ENCODE measurements at places on chromosomes 4 and X.

DNA sequence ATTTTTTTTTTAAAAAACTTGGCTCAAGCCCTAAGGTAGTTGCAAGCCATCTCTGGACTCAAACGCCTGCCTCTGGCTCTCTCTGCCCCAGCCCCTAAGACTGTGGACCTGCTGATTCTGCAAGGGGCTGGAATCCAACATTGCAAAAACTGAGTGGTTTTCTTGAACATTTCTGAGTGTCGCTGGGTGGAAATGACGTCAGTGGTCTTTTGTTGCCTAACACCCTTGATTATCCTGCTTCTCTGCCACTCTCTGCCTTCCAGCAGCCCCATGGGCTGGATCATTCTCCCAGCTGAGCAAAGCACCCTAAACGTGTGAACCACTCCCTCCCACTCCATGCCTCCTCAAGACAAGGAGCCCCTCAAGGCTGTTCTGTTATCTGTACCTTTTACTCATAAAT lies 16.6 kb downstream of the BST1 start:
- no peak for DNase-seq

- no peak for DNase-seq
Observed at GRCh38 chrX:13090339-13091110, 46.1 kb upstream of the FAM9C start.

DNA sequence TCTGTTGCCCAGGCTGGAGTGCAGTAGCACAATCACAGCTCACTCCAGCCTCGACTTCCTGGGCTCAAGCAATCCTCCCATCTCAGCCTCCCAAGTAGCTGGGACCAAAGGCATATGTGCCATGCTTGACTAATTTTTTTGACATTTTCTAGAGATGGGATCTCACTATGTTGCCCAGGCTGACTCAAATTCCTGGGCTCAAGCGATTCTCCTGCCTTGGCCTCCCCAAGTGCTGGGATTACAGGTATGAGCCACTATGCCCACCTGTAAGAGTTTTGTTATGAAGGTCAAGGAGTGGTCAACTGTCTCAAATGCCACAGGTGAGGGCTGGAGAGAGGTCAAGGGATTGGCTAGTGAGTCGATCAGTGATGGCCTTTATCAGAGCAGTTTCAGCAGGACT lies 32.5 kb downstream of the TMEM150C start:
- no peak for DNase-seq

DNA sequence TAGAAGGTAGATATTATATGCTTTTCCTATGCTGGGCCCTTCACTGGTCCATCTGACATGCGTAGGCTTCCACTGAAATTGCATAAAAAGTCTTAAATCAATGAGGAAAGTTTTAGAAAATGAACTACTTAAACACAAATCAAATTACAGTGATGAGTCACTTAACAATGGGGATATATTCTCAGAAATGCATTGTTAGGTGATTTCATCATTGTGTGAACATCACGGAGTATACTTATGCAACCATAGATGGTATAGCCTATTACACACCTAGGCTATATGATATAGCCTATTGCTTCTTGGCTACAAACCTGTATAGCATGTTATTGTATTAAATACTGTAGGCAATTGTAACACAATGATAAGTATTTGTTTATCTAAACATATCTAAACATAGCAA lies 10.3 kb downstream of the STAP1 start:
- DNase-seq, result no peak

- DNase-seq, result no peak
Observed at GRCh38 chr4:8343262-8343966, 73.9 kb downstream of the HTRA3 start.

DNA sequence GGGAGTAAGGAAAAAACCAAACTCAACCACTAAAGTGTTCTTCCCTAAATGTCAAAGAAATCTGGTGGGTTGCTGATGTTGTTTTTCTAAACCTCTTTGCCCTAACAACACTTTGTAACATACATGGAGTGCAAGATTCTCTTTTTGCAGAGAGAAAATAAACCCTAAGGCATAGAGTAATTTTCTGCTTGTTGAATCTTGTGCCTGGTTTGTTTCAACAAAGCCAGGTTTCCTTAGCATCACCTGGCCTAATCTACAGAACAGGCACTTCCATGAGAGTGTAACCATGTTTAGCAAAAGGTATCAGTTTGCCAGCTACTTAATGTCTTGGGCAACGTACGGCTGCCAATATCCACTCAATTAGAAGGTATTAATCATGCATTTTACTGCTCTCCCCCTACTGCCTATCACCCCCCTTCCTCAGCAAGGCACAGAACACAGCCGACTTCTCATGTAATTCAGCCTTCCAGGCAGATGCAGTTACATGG lies 219.2 kb downstream of the MAML3 start:
- DNase-seq, result no peak

DNA sequence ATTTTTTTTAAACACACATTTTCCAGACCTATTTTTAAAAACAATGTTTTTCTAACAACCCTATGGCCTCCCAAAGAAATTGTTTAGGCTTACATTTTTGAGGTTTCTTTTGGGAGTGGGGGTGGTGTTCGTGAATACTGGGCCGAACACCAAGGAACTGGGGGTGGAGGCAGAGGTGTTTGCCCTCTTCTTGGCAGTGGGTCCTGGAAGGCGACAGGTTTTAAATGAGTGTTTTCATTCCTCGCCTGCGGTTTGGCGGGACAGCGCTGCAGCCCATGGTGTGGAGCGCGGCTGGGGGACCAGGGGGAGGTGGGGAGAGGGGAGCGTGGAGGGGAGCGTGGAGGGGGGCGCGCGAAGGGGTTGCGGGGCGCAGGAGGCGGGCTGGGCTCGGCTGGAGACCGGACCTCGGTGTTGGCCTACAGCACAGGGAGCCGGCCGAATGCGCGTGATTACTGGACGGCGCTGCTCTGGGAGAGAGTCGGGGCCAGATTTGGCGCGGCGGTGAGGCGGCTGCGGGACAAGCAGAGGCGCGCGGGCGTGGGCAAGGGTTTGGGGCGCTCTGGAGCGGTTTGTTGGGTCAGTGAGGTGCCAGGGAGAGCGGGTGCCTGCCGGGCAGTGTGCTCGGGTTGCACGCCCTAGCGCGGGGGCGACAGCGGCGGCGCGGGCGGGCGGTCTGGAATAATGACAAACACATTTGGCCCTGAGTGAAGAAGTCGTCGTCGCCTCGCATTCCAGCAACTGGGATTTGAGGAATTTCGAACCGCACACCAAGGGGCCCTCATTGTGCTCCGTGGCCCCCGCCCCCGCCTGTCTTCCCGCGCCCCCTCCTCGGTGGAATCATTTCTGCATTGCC lies 764 bp downstream of the PDGFRA start:
- no peak for DNase-seq

- DNase-seq, result peak; percentile 49
Observed at GRCh38 chr4:86223472-86223871, 136.4 kb downstream of the MAPK10 start.

DNA sequence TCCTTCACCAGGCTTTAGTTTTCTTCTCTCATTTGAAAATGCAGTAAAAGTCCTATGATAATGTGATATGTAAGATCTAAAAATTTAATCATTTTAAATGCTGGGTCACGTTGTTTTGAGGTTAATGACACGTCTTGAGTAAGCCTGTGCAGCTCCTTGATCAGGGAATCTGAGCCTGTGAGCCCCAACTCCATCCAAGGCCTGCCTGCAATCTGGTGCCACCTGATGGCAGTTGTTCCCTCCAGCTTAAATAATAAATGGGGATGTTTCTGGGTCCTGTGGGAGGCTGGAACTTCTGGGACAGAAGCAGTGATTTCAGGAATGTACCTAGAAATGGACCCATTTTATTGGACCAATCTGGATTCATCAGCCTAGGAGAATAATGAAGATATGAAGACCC lies 455.4 kb upstream of the ADGRL3 start:
- DNase-seq, result no peak

DNA sequence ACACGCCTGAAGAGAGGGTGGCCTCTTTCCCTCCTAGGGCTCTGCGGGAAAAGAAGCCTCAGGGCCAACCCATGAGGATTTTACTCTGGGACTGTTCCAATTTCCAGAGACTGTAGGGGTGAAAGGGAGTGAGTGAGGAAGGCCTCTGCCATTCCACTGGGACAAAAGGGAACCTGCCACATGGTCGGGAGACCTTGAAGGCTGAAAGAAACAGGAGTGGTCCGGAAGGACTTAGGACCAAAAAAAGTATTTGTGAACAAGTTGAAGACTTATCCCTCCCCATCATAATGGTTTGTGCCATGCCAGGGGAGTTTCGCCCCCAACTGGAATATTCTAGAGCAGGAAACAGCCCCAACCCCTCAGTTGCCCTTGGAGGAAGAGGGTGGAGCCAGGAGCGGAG lies at the start of gene TEX13B:
TEX13B (minus strand) TSS at position 15 of the 400 bp plus-strand sequence. CDS start 243 bp downstream, outside the sequence.
- DNase-seq, result no peak

- DNase-seq, result no peak
Observed at GRCh38 chrX:131821945-131822622, 201.0 kb upstream of the STK26 start.

GRCh38 chrX:103789004-103789403 lies 12.4 kb downstream of the PLP1 start:
- no peak for DNase-seq

DNA sequence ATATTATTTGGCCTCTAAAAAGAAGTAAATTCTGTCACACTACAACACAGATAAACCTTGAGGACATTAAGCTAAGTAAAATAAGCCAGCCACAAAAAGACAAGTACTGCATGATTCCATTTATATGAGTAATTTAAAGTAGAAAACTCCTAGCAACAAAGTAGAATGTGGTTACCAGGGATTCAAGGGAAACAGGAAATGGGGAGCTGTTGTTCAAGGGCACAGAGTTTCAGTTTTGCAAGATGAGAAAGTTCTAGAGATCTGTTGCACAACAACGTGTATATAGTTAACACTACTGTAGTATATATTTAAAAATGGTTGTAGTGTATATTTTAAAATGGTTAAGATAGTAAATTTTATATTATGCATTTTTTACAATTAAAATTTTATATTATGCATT lies 25.4 kb downstream of the SEC31A start:
- no peak for DNase-seq

DNA sequence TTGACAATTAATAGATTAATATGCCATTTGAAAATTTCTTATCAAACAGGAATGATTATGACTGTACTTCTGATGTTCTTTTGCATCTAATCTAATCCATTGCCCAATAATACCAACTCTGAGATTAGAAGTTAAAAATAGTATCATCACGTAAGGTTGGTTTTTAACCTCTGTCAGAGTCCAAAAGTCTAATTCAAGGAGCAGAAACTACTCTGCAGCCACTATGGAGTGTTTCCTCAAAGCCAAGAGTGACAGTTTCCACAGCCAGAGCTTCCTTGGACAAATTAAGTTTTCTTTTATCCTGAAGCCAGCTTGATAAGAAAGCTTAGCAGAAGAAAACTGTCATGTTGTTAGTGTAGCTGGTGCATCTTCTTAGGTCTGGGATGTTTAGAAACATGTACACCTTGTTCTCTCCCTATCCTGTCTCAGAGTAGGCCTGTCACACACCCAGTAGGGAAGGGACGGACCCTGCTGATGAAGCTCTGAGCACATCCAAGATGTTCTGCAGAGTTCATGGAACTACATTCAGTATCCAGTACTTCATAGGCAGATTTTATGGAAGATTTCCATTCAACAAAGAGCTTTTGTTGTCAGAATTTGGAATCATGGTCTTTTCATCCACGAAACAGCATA lies 20.4 kb upstream of the PI4K2B start:
- no peak for DNase-seq

DNA sequence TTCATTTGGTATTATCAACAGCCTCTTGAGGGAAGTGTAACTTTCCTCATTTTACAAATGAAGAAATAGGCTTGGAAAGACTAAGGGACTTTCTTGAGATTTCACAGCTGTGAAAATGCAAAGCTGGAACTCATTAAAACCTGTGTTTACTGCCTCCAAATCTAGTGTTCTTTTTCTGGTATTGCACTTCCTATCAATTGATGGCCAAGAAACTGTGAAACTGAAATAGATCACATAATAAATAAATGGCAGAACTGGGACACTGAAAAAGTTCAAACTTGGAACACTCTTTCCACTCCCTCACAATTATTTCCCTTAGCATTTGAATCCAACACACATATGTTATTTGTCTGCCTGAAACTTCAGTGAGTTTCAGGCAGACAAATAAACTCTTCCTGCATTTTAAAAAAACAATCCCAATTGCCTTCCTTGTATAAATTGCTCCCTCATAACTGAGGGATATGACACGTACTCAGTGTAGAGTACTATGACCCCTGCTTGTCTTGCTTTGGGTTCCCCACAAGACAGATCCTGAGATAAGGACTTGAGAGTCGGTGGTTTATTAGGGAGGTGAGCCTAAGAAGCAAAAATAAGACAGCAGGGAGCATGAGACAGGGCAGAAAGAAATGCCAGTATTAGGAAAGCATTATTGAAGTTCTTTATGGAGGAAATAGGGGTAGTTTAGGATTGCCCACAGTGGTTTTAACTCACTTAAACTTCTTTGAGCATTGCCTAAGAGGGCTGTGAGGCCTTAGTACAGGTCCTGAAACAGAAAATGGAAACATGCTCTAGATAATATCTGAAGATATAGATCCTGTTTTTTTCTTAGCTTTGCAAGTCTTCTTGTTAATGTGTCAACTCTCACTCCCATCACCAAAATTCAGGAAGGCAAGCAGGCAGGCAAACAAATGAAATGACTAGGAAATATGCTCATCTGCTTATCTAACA lies 33.9 kb downstream of the RTL3 start:
- no peak for DNase-seq

GRCh38 chr4:102610476-102610875 lies 109.3 kb downstream of the NFKB1 start:
- no peak for DNase-seq

DNA sequence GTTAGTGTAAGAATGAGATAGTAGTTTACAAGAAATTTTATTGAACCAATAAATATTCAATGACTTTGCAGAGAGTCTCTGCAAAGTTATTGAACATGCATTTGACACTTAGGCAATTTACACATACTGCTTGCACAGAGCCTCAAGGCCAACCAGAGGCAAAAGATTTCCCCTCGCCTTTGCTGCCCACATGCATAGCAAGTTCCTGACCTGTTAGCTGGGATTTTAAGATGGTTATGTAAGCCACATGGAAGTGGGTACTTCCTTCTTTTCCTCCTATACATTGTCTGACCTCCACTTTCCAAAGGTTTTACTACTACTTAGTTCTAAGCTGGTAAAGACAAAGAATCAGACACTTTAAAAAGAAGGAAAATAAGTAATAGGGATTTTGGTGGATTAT lies 430.1 kb upstream of the FRG1 start:
- no peak for DNase-seq

DNA sequence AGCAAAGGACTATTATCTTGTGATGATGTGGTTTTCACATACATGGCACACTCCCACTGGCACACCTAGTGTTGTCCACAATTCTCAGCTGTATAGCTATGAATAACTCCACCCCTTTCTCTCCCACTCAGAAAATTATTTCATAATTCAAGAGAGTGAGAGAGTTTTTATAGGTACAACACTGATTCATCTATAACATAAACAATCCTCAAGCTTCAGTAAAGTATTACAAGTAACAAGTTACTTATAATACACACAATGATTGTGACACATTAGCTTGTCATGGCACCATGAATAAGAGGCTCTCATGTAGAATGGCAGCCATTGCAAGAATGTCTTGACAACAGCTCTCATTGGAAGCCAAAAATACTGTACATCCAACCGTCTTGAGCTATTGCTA lies 43.9 kb downstream of the RAB40A start:
- DNase-seq, result no peak
